ENCODE measurements at places on chromosomes 1 and 21.

DNA sequence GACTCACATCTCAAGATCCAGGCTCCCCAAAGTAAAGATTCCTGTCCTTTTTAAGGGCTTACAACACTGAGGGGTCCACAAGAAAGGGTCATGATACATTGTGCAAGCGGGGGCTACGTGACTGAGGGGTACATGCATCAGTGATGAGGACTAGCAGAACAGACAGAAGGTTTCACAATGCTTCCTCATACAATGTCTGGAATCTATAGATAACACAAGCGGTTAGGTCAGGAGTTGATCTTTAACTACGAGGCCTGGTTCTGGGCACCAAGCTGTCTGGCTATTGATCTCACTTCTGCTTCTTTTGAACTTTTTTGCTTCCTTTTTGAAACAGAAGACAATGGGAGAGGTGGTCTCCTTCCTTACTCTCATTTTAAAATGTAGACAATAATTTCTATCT, 718.6 kb downstream of the AMY1C start:
- no peak for DNase-seq

DNA sequence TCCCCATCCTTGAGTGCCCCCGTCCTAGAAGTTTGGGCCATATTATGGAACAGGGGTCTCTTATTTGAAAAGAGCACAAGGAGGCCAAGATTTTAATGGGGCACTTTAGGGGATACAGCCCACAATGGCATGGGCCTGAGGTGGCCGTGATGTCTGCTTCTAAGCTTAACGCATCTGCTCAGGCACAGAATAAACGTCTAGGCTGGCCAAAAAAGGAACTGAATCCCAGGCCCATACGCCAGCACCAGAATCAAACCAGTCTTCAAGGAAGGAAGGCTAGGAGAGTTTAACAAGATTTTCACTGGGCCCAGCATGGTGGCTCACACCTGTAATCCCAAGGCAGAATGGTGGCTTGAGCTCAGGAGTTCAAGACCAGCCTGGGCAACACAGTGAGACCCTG, 9.2 kb upstream of the SARS1 start:
- no peak for DNase-seq

DNA sequence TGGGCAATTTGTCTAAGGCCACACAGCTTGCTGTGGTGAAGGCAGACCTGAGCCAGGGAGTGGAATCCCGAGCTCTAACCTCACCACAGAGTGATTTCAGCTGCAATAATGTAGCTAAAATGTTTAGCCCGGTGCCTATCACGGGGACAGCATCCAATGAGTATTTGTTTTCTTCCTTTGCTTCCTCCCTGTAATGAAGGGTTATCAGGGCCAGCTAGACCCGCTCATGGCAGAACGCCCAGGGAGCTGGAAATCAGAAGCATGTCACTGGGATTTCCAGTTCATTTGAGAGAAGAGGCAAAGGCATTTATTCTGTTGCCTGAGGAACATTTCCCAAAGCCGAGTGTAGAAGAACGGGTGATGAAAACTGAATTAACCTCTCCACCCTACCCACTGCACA, 183.1 kb downstream of the ZSCAN20 start:
- no peak for DNase-seq

- DNase-seq, result no peak
Measured at GRCh38 chr1:157497284-157497683, 55.0 kb downstream of the FCRL5 start.

- peak; percentile 64 for DNase-seq
Measured at GRCh38 chr1:201408176-201408833, 9.2 kb upstream of the LAD1 start.

DNA sequence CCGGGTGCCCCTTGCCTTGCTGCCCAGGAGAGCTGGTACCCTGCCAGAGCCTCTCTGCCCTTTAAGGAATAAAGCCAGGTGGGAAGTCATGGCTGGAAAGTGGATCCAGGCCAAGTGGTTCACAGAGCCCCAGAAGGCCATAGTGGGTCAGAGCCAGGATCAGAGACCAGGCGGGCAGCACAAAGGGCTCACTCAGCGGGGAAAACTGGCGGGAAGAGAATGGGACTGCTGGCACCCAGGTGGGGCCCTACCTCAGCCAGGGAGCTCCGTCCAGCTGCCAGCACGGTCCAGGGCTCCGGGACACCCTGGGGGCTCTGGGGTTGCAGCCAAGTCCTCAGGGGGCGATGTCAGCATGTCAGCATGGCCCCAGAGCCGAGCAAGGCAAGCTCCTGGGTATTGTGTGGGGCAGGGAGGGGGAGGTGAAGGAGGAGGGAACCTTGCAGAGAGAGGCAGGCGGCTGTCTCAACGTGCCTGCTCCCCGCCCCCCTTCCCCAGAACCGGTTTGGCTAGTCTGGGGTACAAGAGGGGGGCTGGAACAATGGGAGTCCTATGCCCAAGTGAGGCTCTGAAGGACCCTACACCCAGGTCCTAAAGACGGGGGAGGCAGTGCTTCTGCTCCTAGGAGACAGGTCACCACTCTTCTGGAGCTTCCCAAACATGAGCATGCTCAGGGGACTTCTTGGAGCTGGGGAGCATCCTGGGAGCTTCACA, at the start of gene ARHGEF19:
TSS of gene ARHGEF19 (minus strand) at position 402 of the 711 bp plus-strand sequence. CDS start 3,598 bp downstream, outside the sequence.
- DNase-seq, result no peak

Measured in activated gamma-delta T cell treated with Interleukin-2 at 50 U/mL for 16 hours (primary cell).